ENCODE measurements at places on chromosomes 2 and 18.

- DNase-seq: no peak
These were observed 35.2 kb upstream of the LDLRAD4 start for GRCh38 chr18:13183359-13183758.

- DNase-seq: peak; percentile 51
These were observed 39.2 kb downstream of the UNC50 start for GRCh38 chr2:98647636-98648035.

DNA sequence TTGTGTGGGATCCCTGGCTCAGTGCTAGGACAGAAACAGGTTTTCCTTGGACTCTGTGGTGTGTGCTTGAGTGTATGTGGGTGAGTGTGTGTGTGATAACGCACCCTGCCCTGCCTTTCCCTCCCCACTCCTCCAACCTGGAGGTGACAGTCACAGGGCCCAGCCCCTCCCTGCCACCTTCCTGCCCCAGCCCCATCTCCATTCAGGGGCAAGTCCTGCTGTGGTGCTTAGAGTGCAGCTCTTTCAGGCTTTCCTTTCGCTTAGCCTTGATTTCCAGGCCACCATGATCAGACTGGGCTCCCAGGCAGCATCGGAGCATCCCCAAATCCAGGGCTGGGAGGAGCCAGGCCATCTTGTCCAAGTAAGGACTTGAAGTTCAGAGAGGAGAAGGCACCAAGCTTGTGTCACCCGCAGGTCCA lies 185.2 kb downstream of the ZFP36L2 start:
- peak; percentile 25 for DNase-seq

- DNase-seq: no peak
These were observed 27.8 kb downstream of the ID2 start for GRCh38 chr2:8709611-8710010.

- DNase-seq: peak; percentile 11
These were observed 60.5 kb downstream of the BMPR2 start for GRCh38 chr2:202436626-202437025.

- peak; percentile 64 for DNase-seq
These were observed 15.0 kb upstream of the POLI start for GRCh38 chr18:54254265-54254758.

GRCh38 chr2:86627550-86627949 lies 3.9 kb upstream of the RNF103 start:
- DNase-seq: no peak

DNA sequence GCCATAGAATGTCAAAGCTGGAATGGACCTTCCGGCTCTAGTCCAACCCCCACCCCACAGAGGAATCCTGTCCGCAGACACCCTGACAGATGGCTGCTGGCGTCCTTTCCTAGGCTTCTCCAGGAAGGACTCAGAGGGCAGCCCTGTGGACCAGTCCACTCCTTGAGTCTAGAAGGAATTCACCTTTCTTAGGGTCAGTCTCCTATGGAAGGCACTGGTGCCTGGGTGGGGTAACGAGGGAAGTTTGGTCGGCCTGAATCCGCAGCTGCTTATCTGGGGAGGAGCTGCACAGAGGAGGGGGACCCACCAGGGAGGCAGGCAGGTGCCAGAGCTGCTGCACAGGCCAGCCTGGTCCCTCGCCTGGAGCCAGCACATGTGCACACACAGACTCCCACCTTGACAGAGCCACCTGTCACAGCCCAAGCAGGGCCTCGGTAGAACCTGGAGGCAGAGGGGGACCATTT lies 2.5 kb downstream of the DNMT3A start:
- no peak for DNase-seq

GRCh38 chr2:122736279-122736678 lies 980.8 kb downstream of the TSN start:
- no peak for DNase-seq

DNA sequence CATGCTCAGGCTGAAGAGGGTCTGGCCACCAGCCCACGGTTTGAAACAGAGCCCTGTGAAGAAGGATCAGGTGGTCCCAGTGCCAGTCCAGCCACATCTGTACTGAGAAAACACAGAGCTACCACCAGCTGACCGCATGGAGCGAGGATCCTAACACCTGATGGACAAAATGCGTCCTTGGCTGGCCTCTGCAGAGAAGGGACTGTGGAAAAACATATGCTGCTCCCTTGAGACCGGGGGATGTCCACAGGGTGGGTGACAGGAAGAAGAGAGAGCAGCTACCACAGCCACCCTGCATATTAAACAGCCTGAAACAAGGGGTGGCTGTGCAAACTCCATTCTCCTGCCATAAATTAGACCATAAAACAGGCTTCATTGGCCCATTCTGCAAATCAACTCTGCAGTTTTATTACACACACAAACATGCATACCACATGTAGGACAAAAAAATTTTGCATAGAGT lies 137.2 kb downstream of the BCL2 start:
- no peak for DNase-seq

DNA sequence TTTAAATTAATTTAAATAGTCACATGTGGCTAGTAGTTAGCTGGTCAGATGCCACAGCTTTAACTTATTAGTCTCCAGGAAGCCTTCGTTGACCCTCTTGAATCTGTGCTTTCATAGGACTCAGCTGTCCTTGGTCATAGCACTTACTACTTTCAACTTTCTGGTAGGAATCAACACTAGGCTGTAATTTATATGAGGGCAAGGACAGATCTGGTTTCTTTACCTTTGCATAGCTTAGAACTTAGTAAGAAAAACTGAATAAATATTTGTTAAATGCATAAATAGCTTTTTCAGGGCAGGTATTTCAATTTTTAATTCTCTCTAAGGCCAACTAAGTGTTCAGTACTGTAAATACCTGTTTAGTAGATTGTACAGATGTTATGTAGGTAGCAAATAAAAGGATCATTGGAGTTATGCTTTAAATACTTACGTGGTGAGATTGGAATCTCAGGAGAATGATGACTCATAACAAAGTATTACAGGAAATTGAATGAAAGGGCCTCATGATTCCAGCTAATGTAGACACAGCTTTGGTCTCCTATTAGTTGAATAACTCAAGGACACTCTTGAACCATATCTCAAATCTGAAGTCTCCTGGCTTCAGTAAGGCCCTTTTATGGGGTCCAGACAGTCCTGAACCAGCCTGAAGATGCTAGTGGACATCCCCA lies 2.6 kb downstream of the CLIP4 start:
- DNase-seq: peak; percentile 57

- DNase-seq: no peak
These were observed 24.0 kb downstream of the C2orf49 start for GRCh38 chr2:105361102-105361889.

DNA sequence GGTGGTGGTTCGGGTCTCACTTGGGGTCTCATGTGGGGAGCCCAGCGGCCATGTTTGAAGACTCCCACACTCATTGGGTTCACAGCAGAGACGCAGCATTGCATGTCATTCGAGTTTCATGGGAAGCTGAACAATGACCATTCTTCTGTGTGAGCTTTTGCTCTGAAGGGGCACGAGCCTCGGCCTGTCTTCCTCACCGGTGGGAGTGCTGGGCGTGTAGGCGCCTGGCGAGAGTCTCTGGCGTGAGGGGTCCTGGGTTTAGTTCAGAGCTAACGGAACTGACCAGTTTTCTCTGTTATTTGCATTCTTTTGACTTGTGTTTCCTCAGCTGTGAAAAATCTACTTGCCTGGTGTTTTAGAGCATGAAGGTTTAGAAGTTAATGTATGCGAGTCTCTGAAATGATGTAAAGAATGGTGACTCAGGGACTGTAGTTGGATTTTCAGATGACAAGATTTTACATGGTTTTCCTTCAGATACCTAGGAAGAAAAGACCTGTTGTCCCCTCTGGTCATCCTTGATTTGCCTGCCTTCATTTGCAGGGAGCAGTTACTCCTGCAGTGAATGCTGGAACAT lies 98.1 kb downstream of the ARMC9 start:
- DNase-seq: no peak

DNA sequence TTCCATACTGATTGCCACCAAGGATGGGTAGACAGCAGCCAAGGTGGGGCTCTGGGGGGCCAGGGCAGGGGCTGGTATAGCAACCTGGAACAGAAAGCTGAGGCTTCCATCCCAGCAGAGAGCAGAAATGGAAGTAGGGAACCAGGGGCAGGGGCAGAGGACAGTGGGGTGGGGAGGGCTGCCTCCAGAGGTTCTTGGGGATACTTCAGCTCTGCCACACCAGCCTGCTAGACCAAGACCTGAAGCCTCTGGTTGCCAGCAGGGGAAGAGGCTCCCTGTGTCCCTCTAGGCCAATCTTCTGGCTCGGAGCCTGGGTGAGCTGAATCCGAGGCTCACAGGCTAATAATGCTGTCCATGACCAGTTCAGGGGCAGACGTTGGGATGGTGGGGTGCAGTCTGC lies 329.0 kb downstream of the DYSF start:
- no peak for DNase-seq

DNA sequence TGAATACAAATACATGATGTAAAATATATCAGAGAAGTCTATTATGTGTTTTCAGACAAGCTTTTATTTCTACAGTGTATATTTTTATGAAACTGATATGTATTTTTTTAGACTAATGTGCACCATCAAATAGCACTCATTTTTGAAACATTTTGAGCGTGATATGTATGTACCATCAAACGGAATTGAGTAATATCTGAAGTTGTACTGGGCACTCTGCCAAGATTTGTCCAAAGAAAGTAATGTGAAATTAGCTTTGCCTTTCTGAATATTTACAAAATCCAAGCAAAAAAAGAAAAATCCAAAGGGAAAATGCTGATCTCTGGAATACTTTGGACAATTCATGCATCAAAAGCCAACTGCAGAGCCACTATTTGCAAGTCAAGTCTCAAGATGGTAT lies 972.0 kb downstream of the DPP10 start:
- DNase-seq: no peak

Measured in fibroblast of mammary gland (primary cell).